Skin of body (tissue), 3 donors: ENCODE measurements at places on chromosomes 1 and 21. TPM values are rescaled to one million over a fixed set of nuclear protein-coding genes. Genes with fewer than 3 reads are reported as not detected.

Gene HAO2
- 0.20 TPM for total RNA-seq

GRCh38 chr1:96144636-96145035, 576.9 kb upstream of the PTBP2 start:
- DNase-seq = no peak

Gene TNFAIP8L2
- total RNA-seq = 2.2 TPM

GRCh38 chr1:34787461-34788420, 5.1 kb upstream of the GJA4 start:
- DNase-seq = no peak

GRCh38 chr1:20076223-20076622, 6.2 kb downstream of the PLA2G5 start:
- no peak for DNase-seq

DNA sequence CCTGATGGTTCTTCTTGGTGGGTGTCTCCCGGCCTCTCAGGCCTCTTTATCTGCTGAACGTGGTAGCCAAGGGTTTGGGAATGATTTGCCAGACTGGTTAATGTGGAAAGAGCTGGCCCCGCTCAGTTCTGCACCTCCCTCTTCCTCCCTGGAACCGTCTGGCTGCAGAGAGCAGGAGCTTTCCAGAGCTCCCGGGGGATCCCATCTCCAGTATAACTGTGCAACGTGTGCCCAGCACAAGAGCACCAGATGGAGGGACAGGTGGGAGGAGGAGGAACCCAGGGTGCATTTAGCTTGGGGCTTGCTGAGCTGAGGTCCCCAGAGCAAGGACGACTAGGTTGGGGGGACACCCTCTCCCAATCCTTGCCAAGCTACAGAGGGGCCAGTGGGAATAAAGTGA, 5.0 kb downstream of the TFF1 start:
- DNase-seq = no peak

Gene OR6K3
- not detected for total RNA-seq

- no peak for DNase-seq
These were observed 13.5 kb downstream of the LZIC start for GRCh38 chr1:9929431-9930385.

DNA sequence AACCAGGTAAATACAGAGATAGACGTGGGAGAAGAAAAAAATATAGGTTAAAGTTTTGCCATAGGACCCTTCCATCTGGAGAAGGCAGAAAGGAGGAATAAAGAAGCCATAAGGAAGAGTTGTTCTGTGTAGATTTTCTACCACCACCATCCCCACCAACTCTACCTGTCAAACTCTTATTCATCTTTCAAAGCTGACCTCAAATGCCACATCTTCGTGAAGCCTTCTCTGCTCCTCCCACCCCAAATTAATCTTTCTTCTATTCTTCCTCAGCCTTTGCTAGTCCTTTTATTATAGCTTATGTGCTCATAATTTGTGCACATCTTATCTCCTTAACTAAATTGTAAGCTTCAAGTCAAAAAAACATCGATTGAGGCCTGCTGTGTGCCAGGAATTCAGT, 1.3 kb upstream of the NECTIN4 start:
- no peak for DNase-seq

DNA sequence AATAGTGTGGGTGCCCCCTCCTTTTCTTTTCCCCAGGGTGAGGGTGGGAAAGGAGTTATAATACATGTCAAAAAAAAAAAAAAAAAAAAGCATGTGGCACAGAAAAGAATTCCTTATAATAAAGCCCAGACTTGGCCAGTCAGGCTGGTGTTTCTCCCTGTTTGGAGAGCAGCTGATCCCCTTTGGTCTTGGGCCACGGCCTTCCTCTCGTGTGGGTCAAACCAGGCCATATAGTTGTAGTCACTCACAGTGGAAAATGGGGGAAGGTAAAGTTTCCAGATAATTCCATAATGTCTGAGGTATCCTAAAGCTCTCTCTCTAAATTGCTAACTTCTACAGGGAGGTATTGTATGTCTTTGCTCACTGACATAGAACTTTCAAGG, 22.0 kb downstream of the CLIC6 start:
- no peak for DNase-seq

DNA sequence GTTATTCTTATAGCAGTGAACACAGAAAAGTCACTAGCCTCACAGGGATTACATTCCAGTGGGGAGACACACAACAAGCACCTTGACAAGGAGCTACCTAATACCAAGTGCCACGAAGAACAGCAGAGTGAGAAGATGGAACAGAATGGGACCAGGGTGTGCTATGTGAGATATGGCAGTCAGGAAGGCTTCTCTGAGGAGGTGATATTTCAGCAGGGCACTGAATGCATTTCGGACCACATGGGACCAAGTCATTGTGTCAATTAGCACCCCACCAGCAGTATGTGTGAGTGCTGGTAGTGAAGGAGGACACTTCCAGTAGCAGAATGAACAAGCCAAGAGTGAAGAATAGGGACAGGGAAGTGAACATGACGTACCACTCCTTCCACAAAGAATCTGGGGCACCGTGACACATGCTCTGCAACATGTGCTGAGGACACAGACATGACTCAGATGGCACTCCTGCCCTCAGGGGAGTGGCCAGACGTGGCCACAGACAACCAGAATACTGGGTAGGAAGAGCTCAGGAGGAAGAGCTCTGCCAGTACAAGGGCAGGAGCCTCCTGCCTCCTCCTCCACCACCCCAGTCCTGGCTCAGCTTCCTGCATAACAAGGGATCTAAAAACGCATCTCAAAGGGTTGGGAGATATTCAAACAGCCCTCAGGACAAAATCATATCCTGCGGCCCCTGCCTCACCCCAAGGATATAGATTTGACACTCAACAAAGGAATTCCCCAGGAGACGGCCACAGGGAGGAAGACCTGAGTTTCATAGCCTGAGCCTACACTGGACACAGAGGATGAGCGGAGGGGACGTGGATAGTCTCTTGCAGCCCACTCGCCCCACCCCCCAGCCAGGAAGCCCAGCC, 102.5 kb downstream of the TRABD2B start:
- DNase-seq = no peak

Gene CHAF1B
- total RNA-seq = 1.6 TPM

- no peak for DNase-seq
These were observed 518 bp upstream of the PLCH2 start for GRCh38 chr1:2475571-2475970.

DNA sequence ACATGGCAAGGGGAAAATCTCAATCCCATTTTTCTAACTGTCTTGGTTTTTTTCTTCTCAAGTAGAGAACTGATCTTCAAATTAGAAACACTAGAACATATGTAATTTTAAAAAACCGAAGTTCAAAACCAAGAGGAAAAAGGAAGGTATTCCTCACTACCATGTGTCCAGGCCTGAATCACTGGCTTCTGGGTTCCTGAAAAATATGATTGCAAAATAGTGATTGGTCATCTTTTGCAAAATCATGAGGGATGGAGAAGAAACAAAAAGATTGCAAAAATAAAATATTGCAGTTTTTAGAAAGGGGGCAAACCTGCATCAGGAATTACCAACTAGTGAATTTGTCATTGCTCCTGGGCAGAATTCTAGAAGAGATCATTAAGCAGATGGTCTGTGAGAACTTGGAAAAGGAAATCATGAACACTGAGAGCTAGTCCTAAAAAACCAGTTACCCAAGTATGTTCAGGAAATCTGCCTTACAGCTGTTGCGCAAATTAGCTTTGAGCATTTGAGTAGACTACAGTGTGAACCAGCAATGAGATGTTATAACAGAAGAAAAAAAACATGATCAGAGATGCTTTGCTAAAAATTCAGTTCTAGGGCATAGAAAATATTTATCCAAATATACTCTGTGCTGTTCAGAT, 49.4 kb downstream of the SPATA46 start:
- DNase-seq = no peak

- no peak for DNase-seq
These were observed 24.8 kb upstream of the MCL1 start for GRCh38 chr1:150604226-150604588.

GRCh38 chr1:94980582-94981574, 54.0 kb upstream of the CNN3 start:
- DNase-seq = peak; percentile 65

- DNase-seq = no peak
These were observed 54.0 kb upstream of the COL11A1 start for GRCh38 chr1:103162360-103162759.

Gene SPRR5
- 1.8 TPM for total RNA-seq

GRCh38 chr1:16967095-16967575, 13.3 kb downstream of the MFAP2 start:
- peak; percentile 9 for DNase-seq

Gene DYNLT4
- not detected for total RNA-seq

Gene SH2D1B
- not detected for total RNA-seq

DNA sequence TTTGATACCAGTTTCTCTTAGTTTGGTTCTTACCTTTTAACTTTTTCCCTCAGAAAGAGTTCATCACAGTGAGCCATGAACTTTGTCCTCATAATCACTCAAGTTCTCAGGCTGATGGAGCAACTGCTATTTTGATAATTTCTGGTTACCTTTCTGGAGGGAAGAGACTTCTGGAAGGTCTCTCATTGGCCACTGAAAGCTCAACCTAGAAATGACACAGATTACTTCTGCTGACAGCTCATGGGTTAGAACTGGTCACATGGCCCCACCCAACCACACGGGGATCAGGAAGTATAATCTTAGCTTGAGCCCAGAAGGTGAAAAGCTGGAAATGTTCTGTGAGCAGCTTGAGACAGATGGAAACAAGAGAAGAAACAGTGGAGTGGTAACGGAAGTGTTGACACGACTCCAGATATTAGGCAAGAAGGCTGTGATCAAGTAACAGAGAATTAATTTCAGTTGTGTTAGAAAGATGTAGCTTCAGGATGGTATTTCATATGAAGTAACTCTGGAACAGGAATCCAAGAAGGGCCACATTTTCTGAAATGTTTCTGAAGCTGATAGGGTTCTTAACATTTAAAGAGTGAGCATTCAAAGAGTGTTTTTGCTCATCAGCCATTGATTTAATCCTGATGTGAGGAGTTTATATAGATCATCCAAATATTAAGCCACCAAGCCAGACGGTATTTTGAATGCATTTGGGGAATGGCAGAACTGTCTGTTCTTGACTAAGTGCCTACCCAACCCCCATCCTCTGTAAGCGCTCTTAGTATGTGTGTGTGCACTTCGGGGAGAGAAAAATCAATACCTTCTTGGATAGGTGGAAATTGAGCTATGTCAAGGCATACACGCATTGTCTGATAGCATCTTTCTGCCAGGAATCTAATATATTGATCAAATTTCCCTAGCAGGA, 21.9 kb upstream of the XPR1 start:
- peak; percentile 21 for DNase-seq

DNA sequence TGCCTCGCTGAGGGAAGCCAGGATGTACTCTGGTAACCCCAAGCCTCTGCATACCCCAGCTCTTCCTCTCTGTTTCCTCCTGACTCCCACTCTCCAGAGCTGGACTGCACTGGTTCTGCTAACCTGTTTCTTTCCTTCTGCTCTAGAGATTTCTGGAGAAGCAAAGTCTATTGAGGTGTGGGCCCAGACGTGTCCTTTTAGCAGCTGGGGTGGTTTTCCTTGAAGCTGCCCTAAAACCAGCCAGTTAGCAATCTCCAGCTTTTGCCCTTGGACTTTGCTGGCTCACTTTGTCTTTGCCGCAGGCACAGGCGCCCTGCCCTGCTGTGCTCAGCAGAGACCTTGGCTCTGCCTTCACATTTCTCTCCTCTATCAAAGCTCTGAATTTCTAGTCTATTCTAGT, 171.8 kb upstream of the IVNS1ABP start:
- DNase-seq = no peak

Gene UBE2U
- not detected for total RNA-seq

Gene PRAMEF9
- not detected for total RNA-seq

GRCh38 chr1:175219774-175220173, 27.2 kb upstream of the KIAA0040 start:
- DNase-seq = no peak

Gene FHL3
- total RNA-seq = 23.4 TPM

Gene SPATA21
- not detected for total RNA-seq

Gene MAP1LC3C
- 1.1 TPM for total RNA-seq

- DNase-seq = no peak
These were observed 22.9 kb upstream of the EPS8L3 start for GRCh38 chr1:109786531-109787021.

GRCh38 chr1:145991735-145992412, 4.5 kb downstream of the TXNIP start:
- DNase-seq = no peak

DNA sequence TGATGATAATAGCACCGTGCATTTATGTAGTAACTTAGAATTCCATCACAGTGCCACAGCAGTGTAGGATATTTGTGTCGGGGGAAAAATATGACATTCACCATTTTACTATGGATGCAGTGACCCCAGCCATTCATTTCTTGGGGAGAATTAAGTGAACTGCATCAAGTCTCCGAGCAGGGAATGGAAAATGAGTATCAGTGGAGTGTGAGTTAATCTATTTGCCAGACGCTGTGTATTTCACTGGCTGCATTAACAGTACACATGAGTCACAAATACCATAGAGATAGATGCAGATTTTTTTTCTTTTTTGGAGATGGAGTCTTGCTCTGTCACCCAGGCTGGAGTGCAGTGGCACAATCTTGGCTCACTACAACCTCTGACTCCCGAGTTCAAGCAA, 33.8 kb upstream of the SLC45A1 start:
- peak; percentile 7 for DNase-seq

DNA sequence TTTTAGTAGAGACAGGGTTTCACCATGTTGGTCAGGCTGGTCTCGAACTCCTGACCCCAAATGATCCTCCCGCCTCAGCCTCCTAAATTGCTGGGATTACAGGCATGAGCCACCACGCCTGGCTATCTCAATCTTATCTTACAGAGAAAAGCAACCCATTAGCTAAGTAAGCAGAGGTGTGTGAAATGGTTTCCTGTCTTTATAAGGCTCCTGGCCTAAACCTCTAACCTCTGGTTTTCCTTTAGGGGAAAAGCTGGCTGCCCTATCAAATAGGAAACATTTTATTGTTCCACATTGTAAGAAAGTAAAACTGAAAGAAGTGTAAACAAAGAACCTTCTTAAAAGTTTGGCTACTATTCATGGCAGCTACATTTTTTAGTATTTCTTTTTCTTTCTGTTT, 78.3 kb upstream of the MORC3 start:
- no peak for DNase-seq

Gene FAM163A
- 0.10 TPM for total RNA-seq

- no peak for DNase-seq
These were observed 62.0 kb downstream of the KCNK1 start for GRCh38 chr1:233675893-233676292.

Gene TRAF3IP3
- total RNA-seq = 2.1 TPM

Gene CLDN17
- total RNA-seq = 1.1 TPM

DNA sequence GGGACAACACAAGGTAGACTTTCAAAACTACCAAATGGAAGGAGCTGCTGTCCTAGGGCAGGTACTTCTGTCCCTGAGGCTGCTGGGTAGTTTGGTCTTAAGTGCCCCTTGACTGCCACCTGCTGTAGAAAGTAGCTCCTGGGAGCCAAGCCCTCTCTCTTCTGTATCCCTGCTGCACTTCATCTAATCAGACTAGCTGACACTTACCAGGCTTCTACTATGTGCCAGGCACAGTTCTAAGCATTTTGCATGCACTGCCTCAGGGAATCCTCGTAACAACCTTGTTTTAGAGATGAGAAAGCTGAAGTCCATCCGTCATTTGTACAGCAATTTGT, 15.9 kb upstream of the SRSF4 start:
- no peak for DNase-seq

- DNase-seq = no peak
These were observed 30.6 kb upstream of the NEK7 start for GRCh38 chr1:198125995-198126735.
